KBM-7 (cell line): ENCODE measurements at places on chromosomes 5 and 9.

- no peak for DNase-seq
Observed at GRCh38 chr5:97094579-97095317, 47.7 kb downstream of the LIX1 start.

DNA sequence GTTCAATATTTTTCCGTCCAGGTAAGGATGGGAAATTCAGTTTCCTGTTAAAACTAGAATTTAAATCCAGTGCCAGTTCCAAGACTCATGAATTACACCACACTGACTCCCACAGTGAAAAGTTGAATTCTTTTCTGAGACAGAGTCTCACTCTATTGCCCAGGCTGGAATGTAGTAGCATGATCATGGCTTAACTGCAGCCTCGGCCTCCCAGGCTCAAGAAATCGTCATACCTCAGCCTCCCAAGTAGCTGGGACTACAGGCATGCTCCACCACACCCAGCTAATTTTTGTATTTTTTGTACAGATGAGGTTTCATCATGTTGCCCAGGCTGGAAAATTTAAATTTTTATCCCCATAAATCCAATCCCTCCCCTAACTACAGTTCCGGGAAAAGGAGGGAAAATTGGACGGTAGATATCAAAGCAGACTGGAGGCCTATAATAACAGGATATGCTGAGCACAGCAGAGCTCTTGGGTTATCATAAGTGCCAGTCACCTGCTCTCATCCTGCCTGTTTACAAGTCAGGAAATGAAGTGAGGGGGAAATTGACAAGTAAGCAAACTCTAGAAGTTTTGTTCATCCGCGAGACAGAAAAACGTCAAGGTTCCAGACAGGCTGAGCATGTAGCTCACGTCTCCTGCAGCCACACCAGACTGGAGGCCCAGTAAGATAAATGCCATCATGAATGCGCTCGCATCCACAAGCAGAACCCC lies 105.7 kb downstream of the UGCG start:
- DNase-seq, result no peak

DNA sequence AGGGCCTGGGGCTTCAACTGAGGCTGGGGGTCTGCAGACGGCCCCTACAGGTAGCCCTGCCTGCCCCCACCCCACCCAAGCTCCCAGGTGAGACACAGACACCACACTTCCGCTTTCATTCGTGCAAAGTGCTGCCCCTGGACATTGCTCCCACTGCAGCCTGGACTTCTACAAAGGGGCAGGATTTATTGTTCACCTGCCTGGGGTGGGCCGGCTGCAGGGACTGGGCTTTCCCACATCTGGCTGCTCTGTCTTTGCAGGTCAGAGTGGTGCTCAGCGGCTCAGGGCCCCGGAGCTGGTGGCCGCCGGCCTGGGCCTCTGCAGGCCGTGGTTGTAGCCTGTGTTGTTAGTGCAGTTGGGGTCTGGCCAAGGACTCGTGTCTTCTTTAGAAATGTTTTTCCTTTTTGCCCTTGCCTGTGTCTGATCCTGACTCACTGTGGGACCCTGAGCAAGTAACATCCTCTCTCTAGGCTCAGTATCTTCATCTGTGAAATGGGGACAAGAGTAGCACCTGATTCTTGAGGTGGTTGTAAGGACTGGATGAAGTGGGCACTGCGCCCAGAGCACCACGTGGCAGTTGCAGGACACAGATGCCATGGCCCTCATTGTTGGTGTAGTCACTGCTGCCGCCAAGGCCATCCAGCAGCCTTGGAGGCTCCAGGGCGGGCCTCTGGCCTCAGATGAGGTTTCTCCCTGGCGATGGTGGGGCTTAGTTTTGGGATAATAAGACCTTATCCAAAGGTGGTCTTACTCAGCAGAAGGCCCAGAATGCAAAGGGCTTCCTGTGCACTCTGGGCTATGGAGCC lies 143.9 kb downstream of the CACNA1B start:
- DNase-seq, result no peak

DNA sequence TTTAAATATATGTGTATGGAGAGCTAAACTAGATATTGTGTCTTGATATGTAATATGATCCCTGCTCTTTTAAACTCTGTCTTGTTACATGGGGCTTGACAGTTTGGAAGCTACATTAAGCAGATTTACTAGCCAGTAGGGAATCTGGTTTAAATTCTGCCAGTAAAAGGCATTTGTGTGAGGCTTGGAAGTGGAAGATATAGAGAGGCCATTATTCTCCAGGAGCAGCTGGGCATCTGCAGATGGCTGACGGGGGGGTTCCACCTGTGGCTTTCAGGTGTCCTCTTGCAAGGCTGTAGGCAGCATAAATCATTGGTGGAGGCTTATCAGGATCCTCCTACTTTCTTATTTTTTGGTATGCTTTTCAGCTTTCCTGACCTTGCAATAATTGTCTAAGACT lies 179.1 kb upstream of the FBXL7 start:
- no peak for DNase-seq

DNA sequence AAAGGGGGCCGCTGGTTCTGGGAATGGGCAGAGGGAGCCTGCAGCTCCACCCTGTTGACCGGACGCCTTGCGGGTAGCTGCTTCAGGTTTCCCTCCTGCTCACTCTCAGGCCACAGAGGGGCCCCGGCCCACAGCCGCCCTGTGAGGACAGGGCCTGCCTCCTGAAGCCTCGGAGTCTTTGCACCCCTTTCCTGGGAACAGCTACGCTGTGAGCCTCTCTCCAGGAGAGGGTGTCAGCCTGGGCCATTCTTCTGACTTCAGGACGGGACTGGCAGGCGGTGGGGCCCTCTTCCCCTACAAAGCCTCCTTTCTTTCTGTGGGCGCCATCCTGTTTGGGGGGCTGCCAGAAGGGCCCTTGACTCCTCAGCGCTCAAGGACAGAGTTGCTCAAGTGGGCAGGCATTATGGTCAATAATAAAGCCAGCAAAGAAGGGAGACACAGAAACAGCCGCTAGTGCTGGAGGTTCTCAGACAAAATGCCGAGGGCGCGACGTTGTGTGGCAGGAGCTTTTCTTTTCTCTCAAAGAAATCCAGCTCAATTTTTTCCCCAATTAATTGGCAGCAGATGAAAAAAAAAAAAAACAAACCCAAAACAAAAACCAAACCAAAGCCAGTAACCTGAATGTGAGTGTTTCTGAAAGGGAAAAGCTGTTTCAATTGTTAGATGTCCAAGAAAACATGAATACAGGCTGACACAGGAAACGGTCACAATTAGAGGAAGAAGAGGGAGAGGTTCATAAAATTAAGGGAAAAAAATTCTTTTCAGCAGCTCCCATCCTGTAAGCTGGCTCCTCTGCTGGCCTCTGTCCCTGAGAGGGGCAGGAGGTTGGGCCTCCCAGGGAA lies 12.8 kb upstream of the SLC25A51 start:
- no peak for DNase-seq

- peak; percentile 33 for DNase-seq
Observed at GRCh38 chr5:153831973-153832372, 206.7 kb downstream of the FAM114A2 start.

DNA sequence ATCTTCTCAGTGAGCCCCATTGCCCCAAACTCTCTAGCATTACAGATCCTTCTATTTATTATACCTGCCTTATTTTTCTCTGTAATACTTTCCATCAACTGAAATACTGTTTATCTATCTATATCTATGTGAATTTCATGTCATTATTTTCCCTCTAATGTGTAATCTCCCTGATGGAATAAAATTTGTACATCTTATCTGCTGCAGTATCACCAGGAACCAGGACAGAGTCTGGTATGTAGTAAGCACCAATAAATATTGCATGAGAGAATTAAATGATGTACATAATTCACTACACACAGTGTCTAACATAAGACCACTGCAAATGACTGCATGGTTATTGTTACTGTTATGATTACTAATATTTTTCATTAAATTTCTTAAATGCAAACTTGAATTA lies 759.1 kb downstream of the PRELID2 start:
- DNase-seq, result no peak

GRCh38 chr5:138408023-138408422 lies 30.8 kb upstream of the REEP2 start:
- DNase-seq, result no peak

GRCh38 chr9:90301277-90301653 lies 341.4 kb downstream of the DIRAS2 start:
- DNase-seq, result no peak

- no peak for DNase-seq
Observed at GRCh38 chr9:77965445-77966123, 66.0 kb downstream of the GNAQ start.

DNA sequence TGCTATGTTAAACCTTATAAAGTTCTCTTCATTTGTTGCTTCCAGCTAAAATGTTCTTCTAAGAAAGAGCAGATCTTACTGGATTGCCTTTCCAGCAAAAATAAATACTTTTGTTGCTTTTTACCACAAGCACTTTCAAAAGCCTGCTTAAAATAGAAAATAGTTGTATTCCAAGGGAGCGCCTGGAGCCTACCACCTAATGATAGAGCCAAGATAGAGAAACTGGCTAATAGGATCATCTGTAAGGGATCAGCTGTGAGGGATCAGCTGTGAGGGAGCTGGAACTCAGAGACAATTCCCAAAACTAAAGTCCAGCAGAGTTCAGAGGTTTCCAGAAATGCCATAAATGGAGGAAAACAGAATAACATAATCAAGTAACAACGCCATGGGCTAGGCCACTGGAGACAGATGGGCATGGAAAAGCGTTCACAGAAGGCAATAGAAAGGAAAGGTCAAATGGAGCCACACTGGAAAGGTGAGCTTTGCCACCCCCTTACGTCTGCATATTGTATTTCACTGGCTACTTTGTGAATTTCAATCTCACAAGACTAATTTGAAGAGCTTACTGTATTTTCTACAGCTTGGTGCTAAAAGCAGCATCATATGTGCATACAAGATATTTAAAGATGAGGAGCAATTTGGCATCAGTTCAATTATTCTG lies 140.6 kb upstream of the TLE4 start:
- DNase-seq, result no peak

DNA sequence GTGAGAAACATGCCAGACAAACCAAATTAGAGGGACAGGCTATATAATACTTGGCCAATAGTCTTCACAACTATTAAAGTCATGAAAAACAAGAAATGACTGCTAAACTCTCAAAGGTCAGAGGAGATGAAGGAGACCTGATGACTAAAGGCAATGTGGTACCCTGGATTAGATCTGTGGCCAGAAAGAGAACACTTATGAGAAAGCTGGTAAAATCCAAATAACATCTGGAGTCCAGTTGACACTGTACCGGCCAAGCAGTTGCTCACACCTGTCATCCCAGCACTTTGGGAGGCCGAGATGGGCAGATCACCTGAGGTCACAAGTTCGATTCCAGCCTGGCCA lies 24.4 kb downstream of the ATOX1 start:
- DNase-seq, result no peak

- no peak for DNase-seq
Observed at GRCh38 chr5:113219695-113220094, 215.1 kb downstream of the TSSK1B start.

DNA sequence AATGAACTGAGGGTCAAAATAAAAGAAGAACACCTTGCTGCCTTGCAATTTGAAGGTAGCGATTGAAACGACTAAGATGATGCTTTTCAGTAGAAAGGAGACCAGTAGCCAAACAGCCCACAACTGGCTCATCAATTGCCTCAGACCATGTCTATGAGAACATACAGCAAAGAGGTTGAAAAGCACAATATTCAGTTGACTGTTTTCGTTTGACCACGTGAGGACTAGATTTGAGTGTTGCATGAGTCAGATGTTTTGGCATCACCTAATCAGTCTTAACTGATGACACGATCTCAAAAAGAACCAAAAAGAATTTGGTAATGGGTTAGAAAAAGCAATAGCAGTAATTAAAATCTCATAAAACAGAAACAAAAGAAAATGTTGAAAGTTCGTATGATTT lies 82.7 kb upstream of the IL7R start:
- no peak for DNase-seq

- DNase-seq, result no peak
Observed at GRCh38 chr5:148685520-148686134, 31.3 kb upstream of the HTR4 start.

- no peak for DNase-seq
Observed at GRCh38 chr5:120479066-120479465, 15.0 kb downstream of the PRR16 start.

GRCh38 chr5:91386120-91386519 lies 3.0 kb upstream of the ARRDC3 start:
- DNase-seq, result no peak

DNA sequence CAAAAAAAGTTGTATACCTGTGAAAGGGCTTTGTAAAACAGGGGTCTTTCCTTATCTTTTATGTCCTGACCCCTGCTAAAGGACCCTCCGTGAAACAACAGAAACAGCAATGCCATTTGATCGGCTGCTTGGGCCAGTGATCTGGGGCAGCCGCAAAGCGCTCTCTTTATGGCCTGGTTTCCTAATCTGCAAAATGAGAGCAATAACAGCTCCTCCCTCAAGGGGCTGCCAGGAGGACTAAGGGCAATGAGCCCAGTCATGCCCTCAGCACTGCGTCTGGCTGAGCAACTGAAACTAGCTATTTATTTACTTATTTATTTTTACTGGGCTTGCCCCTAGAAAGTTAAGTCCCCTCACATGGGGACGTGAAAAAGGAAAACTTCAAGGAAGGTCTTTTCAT lies 18.3 kb downstream of the CMBL start:
- DNase-seq, result no peak

DNA sequence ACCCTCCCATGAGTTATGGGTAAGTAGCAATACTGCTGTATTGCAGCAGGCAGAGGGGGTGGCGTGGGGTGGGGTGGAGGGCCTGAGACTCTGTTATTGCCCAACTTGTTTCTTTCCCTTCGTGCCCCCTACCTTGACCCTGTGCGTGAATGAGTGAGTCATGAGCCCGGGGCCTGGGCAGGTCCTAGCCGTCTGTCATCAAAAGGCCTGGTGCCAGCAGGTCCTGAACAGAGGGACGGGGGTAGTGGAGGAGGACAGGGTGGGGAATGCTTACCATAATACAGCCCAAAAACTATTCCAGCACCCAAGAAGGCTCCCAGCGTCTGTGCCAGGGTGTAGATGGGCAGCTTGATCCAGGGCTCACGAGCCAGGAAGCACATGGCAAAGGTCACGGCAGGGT lies 4.3 kb downstream of the AQP3 start:
- DNase-seq, result no peak

GRCh38 chr5:135600971-135601381 lies 22.2 kb upstream of the CXCL14 start:
- peak; percentile 18 for DNase-seq

DNA sequence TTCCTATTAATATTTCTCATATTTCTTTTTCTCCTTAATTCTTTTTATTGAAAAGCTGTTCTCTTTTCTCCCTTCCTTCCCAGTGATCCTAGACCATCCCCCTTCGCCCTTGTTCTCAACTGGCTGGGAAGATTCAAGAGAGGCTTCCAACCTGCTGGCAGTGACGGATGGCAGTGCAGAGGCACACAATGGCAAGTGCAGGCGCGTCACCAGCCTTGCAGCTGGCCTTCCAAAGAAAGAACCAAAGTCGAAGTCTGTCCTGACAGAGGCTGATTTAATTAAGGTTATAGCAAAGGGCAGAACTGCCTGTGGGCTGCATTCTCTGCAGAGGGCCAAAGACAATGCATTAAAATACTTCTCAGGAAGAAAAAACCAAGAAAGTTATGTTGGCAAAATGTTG lies 7.4 kb downstream of the CEMIP2 start:
- DNase-seq, result no peak

DNA sequence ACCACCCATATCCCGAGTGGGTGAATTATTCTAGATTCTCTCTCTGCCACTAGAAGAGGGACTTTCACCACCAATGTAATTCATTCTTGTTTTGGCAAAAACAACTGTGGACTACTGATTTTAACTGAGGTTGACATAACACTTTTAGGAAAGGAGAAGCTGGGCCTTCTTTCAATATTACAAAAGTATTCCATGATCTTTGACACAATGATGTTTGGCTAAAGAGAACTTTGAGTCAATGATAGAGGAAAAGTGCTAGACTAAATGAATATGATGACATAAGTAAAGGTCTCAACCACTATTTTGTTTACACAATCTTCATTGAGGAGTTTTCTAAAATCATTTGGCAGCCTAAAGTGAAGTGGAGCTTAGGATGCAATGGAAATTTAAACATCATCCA lies 336.9 kb upstream of the PDE4D start:
- no peak for DNase-seq
